ENCODE measurements at places on chromosomes 2 and 18.

DNA sequence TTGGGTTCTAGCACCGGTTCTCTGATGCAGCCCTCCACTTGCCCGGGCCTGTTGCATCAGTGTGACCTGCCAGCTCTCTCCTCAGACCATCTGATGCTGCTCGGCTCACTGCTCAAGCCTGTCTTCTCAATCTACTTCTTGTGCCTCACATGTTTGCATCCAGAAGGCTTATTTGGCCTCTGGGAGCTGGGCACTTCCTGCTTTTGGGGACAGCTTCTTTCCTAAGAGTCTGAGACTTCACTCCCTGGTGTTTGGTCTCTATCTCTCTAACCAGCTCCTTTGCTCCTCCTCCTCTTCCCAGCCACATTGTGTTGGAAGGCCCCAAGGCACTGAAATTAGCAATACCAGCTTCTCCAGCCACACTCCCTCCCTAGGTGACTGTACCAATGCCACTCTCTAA is 212.8 kb downstream of the CDCA7 start:
- DNase-seq, result no peak

DNA sequence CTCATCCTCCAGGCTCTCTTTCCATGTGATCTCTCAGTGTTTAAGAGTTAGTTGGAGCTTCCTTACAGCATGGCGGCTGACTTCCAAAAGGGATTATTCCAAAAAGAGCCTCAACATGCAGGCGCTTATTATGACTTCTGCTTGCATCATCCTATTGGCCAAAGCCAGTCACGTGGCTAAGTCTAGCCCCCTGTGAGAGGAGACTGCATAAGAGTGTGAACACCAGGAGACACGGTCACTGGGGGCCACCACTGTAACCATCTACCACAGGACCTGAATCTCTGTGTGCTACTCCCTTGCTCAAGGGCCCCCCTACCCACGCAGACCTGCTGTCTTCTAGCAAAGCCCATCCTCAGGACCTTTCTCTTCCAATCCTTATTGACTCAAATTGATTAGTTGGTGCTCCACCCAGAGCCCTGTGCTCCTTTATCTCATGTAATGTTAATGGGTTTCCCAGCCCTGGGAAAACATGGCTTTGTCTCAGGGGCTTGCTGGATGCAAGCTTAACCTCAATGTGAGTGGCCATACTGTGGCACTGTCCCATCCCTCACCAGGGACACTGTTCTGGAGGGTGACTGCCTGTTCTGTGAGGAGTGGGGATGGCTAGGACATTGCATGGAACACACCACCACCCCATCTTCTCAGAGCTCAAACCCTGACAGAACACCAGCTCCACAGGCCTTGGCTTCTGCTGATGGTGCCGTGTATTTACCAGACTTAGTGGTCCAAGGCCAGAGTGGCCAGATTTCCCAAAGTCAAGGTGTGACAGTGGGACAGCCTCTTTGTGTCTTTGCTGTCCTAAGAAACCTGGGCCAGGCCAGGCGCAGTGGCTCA is 4.2 kb downstream of the IL1RN start:
- no peak for DNase-seq

DNA sequence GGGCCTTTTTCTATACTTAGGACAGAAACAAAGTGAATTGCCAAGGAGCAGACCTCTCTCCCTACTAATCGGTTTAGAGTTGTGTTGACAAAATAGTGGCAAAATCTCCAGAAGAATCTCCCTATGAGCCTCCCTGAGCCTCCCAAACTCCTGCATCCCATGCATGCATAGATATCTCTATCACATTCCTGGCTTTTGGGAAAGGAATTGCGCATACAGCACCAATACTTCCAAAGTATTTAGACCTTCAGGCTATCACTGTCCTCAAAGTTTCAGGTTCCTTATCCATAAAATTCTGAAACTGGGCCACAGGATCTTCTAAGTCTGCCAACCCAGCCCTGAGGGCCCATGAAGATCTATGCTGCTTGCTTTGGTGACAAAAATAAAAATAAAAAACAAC is 152.1 kb downstream of the SLC8A1 start:
- no peak for DNase-seq

DNA sequence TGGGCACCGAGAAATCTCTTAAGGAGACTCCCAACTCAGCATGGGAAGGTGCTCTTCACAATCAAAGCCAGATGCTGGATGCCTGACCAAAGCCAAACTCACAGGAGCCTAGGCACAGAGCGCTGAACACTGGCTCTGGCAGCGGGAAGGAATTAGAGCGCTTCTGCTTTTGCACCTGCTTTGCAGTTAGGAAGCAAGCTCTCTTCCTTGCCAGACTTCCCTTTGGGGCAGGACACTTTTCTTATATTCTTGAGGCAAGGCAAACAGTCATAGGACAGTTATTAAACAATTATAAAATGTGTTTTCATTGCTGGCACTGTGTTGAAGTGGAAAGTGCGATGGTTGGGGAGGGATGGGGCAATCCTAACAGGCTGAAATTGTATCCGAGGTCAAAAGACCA is 79.6 kb upstream of the DNMT3A start:
- no peak for DNase-seq

GRCh38 chr2:27016801-27017325 is 15.9 kb upstream of the TMEM214 start:
- DNase-seq, result peak; percentile 48

DNA sequence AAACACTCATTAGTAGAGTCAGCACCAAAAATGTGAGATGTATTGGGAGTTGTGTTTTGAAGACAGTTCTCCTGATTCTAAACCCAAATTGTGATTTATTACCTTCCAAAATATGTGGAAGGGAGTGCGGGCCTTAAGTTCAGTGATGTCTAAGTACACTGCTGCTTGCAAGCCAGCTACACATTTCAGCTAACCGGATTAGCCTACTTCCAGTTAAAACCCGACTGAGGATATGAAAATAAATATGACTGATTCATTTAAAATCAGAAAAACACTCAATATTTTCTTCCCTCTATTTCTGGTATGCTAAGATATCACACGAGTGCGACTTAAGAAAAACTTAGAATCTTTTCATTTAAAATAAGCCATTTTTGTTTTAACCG is 907 bp downstream of the FHL2 start:
- DNase-seq, result no peak

GRCh38 chr18:61187971-61188370 is 145.3 kb upstream of the CDH20 start:
- DNase-seq, result no peak

DNA sequence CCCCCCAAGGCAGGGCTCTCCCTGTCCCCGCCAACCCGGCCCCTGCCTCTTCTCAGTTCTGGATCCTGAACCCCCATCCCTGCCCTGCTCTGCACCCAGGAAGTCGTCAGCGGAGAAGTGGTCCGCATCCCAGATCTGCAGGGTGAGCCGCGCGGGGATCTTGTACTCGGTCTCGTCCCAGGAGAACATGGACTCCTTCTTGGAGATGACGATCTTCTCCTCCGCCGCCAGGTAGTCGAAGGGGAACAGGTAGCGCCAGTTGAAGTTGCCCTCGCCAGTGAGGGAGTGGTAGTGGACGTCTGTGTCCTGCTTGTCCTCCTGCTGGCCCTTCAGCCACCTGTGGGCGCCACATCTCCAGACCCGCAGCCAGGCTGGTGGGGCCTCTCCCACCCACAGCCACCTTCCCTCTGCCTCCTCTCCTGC is 16.3 kb downstream of the OTOF start:
- no peak for DNase-seq
